ENCODE measurements at places on chromosomes 13 and 19. TPM values are rescaled to one million over a fixed set of nuclear protein-coding genes. Genes with fewer than 3 reads are reported as not detected.

DNA sequence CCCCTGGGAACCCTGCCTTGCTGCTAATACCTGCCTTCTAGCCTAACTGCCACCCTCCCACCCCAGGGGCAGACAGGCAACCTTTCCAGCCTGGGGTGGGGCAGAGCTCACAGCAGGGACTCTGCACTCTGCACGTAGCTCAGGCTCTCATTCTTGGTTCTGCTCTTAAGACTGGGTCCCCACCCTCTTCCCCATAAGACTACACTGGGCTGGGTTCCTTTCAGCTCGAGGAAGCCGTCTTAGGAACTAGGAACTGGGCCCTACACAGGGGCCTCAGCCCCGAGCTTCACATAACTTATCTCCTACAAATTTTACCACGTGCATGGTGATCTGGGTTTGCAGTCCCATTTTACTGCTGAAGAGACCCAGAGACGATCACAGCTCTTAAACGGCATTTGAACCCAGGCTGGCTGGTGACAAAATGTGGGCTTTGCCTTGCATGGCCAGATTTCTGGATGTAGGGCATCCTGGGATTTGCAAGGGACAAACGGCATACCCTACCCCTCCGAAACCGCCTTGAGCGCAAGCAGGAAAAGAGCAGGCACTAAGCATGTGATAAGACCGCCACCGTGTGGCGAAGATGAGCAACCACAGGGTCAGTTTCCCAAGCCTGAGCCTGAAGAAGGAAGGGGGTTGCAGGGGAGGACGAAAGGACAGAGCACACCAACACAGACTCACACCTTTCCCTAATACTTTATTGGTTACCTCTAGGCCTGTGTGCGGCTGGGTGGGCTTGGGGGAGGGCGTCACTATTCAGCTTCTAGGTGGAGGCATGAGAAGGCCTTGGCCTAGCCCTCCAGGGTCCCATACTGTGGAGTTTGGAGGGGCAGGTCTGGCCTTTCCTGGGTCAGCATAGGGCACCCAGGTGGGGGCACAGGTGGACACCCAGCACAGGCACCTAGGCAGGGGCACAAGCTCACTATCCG is 5.1 kb downstream of the JUNB start:
- DNase-seq = peak; percentile 82

DNA sequence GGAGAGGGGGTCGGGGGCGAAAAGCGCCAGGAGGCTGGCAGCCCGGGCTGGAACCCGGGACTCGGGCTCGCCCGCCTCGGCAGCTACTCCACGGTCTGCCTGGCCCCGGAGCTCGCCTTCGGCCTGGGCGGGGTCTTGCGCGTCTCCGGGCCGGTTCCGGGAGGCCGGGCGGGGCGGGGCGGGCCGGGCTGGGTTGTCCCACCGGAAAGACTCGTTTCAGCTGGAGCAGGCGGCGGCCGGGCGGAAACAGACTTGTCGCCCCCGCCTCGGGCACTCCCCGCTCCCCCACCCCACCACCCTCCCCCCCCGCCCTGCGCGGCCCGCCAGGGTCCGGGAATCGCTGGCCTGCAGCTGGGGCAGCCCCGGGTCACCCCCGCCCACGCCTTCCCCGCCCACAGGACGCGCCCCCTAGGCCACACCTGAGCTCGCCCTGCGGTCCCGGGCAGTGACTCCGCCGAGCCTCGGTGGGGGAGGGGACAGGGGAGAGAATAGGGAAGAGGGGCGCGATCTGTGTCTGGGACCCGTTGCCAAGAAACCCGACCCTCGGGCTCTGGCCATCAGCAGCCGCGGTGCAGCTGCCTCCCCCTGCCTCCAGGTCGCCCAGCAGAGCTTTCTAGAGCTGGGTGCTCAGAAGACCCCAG is 109.4 kb downstream of the KCTD15 start:
- peak; percentile 66 for DNase-seq

GRCh38 chr13:105118426-105118985 is 1417.0 kb downstream of the EFNB2 start:
- DNase-seq = no peak

DNA sequence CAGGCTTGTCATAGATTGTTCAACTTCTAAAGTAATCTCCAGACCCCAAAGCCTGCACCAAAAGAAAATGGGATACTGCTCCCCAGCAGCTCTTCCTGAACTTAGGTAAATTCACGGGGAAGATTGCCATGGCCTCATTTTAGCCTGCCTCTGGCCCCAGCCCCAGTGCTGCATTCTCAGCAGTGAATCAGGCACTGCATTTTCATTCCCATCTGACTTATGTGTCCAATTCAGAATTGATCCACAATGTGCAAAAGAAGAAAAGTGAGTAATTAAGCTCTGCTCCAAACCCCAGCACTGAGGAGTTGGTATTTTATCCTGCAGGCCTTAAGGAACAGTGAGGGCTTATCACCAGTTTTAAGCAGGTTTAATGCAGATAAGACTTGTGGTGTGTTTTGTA is 176.4 kb downstream of the KCTD12 start:
- DNase-seq = no peak

DNA sequence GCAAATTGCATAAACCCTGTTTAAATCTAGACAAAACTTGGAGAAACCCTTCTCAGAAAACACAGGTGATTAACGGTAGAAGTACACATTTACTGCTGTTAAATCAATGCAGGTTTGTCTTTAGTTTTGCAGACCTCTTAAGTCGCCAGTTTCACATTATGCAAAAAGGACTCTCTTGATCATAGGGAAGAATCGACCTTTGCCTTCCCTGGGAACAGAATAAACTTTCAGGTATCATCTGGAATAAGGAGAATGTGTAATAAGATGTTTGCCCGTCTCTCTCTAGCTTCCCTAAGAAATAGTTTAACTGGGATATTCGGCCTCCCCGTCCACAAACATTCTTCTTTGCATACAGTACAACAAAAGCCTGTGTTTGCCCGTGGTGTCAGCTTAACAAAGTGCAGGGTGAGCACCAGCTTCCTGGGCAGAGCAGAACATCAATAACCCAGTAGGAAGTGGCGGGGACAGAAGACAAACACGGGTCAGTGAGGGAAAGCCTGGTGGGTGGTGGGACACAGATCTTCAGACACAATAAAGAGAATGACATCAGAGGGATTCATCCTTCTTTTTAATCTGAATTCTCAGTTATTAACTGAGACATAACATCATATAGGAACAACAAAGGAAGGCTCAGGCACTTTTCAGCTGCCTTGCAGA is 1077.7 kb upstream of the SLC10A2 start:
- no peak for DNase-seq

DNA sequence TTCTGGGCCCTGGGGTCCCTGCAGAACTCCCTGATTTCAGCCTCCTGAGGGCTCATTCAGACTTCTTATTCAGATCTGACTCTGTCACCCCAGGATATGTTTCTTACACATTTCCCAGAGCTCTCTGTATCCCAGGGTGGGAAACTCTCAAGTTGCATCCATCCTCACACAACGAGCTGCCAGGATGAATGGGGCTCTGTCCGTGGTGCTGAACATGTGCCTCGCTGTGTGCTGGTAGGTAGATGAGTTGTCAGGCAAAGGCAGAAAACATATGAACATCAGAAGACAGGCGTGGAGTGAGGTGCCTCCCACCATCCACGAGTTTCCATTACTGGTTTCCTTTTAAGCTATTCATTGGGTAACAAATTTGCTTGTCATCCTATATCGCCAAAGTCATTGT is 11.4 kb upstream of the IGFL1 start:
- no peak for DNase-seq

The MATK gene
- 0.25 TPM for polyA plus RNA-seq

The PDE4C gene
- 0.67 TPM for polyA plus RNA-seq

The SIX5 gene
- polyA plus RNA-seq = 5.4 TPM

The VSIG10L gene
- 4.4 TPM for polyA plus RNA-seq

The NALCN gene
- 2.0 TPM for polyA plus RNA-seq

Measured in ovary (tissue), 10 donors.